ENCODE measurements at places on chromosomes 13 and 19.

DNA sequence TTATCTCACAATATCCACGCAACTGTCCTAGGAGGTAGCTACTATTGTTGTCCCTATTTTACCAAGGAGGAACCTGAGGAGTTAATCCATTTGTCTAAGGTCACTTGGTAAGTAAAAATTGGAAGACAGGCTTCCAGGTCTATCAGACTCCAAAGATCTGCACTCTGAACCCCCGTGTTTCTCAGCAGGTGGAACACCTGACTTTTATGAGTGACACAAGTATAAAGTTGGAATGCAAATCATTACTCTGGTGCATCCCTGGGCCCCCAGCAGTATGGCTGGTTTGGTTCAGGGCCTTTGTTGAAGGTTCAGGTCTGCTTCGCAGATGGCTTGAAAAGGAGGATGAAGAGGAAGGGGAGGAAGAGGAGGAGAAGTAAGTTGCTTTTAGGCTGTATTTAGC lies 46.0 kb downstream of the RGCC start:
- DNase-seq = no peak

- no peak for DNase-seq
Measured at GRCh38 chr19:7482584-7483439, 6.0 kb downstream of the PEX11G start.

- DNase-seq = no peak
Measured at GRCh38 chr19:20334760-20335159, 167.7 kb downstream of the ZNF486 start.

- no peak for DNase-seq
Measured at GRCh38 chr13:33678906-33679657, 138.9 kb upstream of the RFC3 start.

DNA sequence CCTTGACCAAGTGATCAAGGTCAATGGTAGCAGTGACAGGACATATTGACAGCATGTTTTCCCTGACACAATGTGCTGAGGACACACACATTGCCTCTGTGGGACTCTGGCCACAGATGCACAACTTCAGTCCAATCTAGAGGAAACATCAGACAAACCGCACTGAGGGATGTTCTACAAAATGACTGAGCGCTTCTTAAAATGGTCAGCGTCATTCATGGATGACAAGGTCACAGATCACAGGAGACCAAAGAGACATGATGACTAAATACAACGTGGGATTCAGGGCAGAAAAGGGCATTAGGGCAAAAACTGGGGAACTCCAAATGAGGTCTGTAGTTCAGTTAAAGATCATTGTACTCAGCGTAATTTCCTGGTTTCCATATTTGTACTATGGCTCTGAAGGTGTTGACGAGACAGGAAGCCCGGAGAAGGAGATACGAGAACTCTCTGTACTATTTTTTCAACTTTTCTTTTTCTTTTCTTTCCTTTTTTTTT lies 20.6 kb downstream of the PBX4 start:
- DNase-seq = no peak

- DNase-seq = no peak
Measured at GRCh38 chr13:74000876-74001275, 133.3 kb downstream of the KLF12 start.

DNA sequence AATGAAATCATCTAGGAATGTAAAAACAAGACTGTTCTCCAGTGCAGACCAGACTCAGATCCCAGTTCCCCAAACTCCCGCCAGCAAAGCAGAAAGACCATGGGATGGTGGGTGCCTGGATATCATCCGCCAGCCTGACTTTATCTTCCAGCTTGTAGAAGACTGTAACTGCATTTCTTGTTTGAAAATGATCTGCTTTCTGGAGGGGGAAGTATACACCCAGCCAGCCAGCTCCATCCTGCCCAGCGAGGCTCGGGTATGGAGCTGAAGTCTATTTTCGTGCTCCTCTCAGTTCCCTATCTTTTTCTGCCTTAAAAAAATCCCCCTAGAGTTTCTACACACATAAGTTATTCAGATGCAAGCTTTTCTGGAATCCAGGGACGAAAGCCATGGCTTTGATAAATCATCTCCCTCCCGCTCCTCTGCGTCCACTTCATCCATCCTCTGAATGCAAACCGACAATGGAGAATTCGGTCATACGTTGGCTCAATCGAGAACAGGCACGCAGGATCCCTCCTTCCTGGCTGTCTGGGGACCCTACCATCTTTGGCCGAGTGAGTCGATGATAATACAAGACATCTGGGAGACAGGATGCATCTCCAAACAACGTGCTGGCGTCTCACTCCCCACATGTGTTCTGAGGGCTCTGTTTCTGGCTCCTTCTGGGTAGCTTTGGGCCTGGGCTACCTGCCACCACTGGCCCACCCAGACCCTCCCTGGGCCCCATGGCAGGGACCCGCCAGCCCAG lies 31.2 kb downstream of the CEBPG start:
- no peak for DNase-seq

DNA sequence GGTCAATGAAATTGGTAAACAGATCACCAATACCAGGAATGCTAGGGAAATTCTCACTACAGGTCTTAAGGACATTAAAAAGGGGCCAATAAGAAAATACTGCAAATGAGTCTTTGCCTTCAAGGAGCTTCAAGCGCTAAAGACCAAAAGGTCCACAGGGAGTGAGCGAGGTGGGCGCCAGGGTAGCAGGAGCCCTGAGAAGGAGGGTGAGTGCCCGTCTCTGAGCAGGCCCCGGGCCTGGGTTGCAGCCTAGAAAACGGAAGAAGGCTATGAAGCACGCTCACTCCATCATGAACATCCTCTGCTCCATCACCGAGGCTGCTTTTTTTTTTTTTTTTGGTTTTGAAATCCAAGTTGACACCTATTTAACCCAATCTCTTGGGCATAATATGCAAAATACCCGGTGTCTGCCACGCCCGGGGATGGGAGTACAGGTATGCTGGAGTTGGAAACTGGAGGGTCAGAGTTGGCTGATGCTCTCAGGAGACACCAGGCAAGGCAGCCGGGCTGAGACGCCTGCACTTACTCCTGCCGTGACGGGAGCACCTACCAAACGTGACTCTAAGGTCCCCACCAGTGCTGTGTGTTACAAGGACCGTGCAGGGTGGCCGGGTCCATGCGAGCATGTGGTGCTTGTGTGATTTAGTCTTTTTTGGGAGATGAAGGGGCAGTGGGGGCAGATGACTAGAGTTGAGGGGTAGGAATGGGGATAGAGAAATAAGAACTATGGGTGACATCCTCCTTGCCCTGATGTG lies 66.9 kb downstream of the KLF2 start:
- no peak for DNase-seq

DNA sequence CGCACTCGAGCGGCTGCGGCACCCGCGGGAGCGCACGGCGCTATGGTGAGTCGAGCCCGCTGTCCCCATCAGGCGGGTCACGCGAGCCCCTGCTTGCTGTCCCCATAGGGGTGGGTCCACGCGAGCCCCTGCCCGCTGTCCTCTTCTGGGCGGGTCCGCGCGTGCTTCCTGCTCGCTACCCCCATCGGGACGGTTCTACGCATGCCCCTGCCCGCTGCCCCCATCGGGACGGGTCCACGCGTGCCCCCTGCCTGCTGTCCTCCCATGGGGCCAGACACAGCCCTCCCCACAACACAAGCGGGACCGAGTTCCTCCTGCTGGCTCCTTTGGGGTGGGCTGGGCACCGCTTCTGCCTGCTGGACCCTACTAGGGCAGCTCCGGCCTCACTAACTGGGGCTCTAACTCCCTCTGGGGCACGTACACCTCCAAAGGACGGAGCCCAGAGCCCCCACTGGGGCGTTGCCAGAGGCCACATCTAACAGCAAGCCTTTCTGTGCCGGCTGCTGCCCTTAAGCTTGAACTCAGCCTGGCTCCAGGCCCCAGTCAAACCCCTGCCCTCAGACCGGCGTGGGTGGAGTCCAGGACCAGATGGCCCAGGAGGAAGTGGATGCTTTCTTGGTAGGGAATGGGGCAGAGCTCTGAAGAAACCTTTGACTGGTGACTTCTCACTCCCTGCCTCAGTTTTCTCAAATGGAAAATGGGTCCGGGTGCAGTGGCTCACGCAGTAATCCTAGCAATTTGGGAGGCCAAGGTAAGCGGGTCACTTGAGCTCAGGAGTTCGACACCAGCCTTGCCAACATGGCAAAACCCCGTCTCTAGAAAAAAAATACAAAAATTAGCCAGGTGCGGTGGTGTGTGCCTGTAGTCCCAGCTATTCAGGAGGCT lies 722 bp downstream of the COLGALT1 start:
- DNase-seq = no peak

GRCh38 chr13:35460061-35460460 lies 16.4 kb downstream of the MAB21L1 start:
- no peak for DNase-seq

GRCh38 chr13:35499676-35500075 lies 23.2 kb upstream of the MAB21L1 start:
- DNase-seq = no peak

GRCh38 chr13:71517004-71517403 lies 350.0 kb downstream of the DACH1 start:
- DNase-seq = no peak

GRCh38 chr13:93948162-93948922 lies 531.1 kb downstream of the DCT start:
- no peak for DNase-seq

DNA sequence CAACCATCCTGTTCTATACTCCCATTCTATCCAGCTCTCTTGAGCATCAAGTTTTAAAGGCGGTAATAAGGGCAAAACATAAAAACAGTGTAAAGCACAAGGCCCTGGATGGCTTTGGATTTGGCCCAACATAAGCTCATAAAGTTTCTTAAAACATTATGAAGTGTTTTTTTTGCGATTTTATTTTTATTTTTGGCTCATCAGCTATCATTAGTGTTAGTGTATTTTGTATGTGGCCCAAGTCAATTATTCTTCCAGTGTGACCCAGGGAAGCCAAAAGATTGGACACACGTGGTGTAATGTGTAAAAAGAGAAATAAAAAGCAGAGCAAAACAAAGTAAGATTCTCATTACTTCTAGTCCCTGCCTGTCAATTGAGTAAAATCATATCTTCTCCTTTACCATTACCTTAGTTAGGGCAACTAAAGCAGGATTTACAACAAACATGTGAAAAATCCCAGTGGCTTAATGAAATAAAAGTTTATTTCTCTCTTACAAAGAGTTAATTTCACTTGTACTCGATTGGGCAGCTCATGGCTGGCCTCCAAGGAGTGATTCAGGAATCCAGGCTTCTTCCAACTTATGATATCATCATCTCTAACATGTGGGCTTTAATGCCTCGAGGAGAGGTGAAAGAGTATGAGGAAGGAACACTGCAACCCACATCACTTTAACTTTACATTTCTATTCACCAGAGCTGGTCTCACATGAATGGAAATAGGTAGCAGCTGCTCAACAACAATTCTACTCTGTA lies 725.2 kb upstream of the SLITRK1 start:
- no peak for DNase-seq

DNA sequence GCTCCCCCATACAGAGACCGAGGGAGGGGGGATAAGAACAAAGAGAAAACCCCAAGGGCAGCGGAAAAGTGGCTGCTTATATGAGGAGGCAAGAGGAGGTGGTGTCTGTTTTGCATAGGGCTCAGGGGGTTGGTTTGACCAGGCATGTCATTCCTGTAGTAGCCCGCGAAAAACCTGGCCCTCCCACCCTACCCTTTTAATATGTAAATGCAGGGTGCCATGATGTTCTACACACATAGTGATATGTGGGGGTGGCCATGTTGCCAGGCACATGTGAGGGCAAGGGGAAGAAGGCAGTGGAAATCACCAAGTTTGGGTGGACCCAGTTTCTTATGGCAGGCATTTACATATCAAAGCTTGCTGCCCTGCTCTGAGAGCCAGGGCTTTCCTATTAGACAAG lies 203.5 kb upstream of the UBL3 start:
- no peak for DNase-seq

DNA sequence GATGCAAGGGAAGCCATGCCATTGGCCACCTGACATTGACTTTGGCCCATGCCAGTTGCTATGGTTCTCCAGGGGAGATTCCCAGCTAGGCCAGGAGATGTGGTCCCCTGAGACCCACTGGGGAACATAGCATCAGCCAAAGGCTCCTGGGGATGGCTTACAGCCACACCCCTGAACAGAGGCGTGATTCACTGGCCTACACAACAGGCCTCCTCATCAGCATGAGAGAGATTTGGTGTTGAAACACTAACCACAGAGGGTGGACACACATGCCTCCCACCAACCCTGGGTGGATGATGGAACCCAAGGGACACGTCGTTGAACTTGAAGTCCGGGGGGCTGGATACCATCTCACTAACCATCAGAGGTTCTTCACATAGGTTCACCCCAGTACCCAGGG lies 14.4 kb downstream of the IQCN start:
- no peak for DNase-seq

GRCh38 chr13:37143911-37144310 lies 38.4 kb upstream of the CSNK1A1L start:
- no peak for DNase-seq

DNA sequence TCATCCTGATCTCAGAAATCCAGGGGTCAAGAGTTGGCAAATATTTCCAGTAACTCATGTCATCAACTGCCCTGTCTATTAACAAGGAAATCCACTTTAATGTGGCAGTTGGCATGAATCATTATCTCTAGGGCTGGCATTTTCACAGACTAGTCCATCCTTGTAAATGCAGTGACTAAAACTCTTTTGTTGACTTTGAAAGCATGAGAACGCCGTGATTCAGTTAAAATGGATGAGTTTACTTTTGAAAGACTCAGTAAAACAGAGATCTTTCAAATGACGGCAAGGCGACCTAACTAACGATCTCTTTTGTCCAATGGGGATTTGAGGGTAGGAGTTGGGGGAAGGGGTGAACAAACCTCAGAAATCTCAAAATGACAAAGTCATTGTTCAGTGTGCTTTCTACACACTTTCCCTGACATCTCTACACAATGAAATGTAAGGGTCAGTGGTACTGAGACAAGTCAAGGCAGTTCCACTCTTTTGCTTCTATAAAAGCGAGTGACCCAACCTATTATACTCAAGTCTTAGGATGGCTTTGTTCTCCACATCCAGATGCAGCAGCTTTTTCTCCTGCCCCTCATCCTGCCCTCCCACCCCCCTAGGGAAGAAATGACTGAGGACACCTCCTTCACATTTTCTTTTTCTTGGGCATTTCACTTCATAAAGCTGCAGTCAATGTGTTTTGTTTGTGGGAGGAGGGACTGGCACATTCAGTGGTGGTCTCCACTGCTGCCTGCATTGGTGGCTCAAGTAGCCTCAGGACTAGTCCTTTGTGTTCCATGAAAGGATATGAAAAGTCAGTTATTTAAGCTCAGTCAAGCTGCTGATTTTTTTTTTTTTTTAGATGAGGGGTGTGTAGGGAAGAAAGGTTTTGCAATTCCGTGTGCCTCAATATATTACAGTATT lies 200.5 kb downstream of the ABCC4 start:
- no peak for DNase-seq

GRCh38 chr13:99653526-99653925 lies 152.3 kb downstream of the TM9SF2 start:
- DNase-seq = no peak

GRCh38 chr13:106681997-106682396 lies 114.1 kb upstream of the ARGLU1 start:
- DNase-seq = no peak

- DNase-seq = no peak
Measured at GRCh38 chr19:50836543-50837195, 3.3 kb upstream of the KLK15 start.

- no peak for DNase-seq
Measured at GRCh38 chr13:111204438-111205177, 89.5 kb downstream of the ARHGEF7 start.

GRCh38 chr13:46621133-46621532 lies 68.2 kb downstream of the LRCH1 start:
- no peak for DNase-seq
